Karpas-422 (cell line): ENCODE measurements at places on chromosomes 7 and 10. TPM values are rescaled to one million over a fixed set of nuclear protein-coding genes. Genes with fewer than 3 reads are reported as not detected.

FAM20C gene
- not detected in 2 replicates for total RNA-seq

DNA sequence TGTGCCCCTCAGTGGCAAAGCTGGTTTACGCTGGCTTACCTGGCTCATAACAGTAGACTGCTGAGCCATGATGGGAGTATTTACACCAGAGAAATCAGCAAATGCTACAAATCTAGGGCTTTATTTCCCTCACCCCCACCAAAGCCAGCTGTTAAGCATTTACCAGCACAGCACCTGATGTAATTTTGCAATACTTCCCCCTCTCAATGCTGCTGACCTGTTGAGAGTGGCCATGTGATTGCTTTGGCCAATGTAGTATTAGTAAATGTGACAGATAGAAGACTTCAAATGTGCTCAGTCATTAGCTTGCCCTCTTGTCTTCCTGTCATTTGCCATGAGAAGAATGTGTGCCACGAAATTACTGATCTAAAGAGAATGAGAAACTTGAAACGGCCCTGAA lies 46.6 kb downstream of the HERPUD2 start:
- DNase-seq, result no peak

NEUROG3 gene
- total RNA-seq, result not detected in 2 replicates

GRCh38 chr10:22742678-22743077 lies 28.3 kb upstream of the PIP4K2A start:
- DNase-seq, result peak; percentile 73

MYO3A gene
- total RNA-seq, result not detected in 2 replicates

DNA sequence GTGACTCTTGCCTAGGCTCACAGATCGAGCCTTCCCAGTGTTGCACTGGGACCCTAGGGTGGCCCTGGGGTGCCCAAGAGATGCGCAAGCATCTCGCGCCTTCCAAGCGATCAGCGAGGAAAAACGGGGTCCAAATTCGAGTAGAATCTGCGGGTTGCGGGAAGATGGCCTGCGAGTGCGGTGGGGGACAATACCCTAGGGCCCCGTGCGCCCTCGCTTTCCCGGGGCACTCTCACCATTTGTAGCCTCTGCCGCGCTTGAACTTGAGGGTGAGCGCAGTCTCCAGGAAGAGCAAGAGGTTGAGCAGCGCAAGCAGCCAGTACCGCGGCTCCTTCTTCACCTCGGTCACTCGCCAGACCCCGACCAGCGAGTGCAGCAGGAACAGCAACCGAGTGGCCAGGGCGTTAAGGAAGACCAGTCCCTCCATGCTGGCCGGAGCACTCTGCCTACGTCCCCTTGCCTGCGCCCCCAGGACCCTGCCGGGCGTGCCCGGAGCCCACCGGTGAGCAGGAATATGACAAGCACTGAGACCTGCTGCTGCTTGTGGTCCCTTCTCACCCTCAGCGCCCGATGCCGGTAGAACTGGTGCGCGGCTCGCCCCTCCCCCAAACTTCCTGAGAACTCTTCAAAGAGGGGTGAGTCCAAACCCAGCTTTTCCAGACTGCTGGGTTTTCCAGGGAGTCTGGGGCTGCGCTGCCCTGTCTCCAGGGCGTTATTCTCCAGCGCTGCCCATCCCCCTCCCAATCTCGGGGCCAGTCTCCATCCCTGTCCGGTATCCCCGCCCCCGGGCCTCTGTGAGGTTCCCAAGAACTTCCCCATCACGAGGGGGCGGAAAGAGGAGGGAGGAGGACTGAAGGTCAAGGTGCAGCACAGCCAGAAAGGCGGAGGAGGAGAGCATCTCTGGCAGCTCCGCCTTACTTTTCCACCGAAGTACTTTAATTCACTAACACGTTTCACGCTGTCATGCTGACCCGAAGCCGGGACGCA lies at the start of gene TMEM26:
TSS of gene TMEM26 (minus strand) at position 727 of the 987 bp plus-strand sequence. CDS start at position 427, 300 bp downstream.
- DNase-seq, result no peak

DNA sequence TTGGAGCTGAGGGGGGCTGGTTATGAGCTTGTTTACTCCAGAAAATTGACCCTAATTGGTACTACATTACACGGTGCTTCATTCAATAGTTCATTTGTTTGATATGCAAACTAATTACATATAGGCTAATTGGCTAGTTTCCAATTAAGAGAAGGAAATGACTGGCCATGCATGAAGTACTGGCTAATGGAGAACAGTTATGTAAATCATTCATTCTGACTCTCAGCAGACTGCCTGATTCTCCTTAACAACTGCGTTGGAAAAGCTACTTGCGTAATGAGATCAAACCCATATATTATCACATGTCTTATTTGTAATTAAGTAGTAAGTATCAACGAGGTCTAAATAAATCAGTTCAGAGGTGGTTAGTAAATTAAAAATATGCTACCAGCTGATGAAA lies 81.8 kb upstream of the CTTNBP2 start:
- no peak for DNase-seq

DNA sequence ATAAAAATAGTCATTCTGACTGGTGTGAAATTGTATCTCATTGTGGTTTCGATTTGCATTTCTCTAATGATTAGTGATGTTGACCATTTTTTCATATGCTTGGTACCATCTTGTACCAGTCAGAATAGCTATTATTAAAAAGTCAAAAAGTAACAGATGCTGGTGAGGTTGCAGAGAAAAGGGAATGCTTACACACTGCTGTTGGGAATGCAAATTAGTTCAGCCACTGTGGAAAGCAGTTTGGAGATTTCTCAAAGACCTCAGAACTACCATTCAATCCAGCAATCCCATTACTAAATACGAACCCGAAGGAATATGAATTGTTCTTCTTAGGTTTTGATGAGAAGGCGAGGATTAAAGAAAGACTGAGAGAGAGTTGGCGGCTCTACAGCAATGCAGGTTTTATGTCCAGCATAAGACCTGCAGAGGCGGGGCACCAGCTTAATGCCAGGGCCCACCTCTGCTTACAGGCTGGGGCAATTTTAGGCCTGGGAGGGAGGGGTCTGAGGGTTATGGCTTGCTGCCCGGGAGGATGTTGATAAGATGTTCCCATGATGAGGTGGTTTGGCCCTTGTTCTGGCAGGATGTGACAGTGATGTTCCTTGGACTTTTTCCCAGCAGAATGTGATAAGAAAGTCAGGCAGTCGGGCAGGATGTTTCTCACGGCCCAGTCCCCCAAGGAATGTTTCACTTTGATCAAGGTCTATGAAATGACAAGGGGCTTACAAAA lies 74.4 kb downstream of the MEST start:
- no peak for DNase-seq

DNA sequence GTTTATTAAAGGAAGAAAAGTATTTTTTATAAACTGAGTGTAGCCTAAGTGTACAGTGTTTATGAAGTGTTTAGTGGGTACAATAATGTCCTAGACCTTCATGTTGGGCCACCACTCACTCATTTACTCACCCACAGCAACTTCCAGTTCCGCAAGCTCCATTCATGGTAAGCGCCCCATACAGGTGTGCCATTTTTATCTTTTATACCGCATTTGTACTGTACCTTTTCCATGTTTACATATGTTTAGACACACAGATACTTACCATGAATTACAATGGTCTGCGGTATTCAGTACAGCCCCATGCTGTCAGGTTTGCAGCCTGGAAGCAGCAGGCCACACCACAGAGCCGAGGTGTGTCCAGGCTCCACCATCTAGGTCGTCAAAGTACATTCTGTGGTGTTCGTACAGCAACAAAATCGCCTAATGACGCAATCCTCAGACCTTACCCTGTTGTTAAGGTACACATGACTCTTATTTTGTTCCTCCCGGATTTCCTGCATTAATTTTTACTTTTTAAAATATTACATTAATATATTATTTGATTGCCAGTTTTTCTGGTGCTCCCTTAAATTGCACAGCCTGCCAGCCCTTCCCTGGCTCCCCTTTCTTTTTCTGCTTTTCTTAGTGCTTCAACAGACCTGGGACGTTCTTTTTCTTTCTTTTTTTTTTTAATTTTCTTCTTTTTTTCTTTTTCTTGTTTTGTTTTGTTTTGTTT lies 881 bp upstream of the SSBP1 start:
- DNase-seq, result peak; percentile 61

EPO gene
- total RNA-seq, result not detected in 2 replicates

GRCh38 chr10:64813391-64813790 lies 1292.2 kb downstream of the REEP3 start:
- DNase-seq, result no peak

DNA sequence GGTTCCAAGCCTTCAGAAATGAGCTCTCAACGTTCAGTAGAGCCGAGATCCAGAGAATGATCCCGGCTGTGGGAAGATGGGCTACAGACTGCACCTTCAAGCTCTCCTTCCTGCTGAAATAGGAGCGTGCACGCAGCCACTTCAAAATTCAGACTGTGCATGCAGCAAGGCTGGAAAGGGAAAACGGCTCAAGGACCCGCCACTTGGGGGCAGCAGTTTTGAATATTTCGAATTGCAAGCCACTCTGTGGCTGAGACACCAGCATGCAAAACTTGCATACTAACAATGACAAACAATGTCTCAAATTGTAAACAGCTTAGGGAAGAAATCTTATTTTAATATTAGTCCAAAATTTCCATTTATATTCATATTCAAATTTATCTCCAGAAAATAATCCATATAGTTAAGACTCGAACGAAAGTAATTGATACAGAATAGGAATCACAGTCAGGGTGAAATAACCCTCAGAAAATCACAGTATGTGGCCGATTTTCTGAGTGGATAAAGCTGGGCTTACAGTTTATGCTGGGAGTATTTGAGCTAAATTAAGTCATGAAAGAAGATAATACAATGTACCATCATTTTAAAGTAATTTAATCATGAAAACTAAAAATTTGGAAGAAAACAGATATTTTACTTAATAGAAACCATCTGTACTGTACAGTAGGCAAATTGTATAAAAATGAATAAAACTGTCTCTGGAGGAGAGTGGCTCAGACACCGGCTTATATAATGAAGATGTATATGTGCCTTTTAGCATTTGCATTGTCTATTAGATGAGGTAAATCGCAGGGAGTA lies 137.9 kb upstream of the MKI67 start:
- DNase-seq, result peak; percentile 81

- no peak for DNase-seq
These were observed 93.8 kb downstream of the PRTFDC1 start for GRCh38 chr10:24858288-24859270.

DNA sequence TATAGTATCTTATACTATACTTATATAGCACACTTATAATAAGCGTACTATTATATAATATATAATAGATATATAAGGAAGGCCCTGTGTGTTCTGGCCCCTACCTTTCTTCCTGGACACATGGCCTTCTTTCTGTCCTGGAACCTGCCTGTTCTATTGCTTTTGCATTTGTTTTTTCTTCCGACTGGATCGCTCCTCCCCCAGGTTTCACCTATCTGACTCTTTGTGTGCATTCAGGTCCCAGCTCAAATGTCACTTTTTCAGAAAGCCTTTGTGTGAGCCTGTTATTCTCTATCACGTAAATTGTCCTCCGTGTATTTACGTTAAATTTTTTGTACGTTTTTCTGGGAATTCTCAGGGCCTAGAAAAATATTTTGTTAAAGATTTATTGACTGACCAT lies 2.9 kb upstream of the TRIM8 start:
- no peak for DNase-seq

- DNase-seq, result no peak
These were observed 151.9 kb downstream of the NEURL1 start for GRCh38 chr10:103645141-103646054.

CYP3A5 gene
- not detected in 2 replicates for total RNA-seq

- DNase-seq, result no peak
These were observed 48.0 kb downstream of the CAMK2B start for GRCh38 chr7:44277391-44277790.

SAMD9L gene
- 14.8 and 26.4 TPM in 2 replicates for total RNA-seq

DNA sequence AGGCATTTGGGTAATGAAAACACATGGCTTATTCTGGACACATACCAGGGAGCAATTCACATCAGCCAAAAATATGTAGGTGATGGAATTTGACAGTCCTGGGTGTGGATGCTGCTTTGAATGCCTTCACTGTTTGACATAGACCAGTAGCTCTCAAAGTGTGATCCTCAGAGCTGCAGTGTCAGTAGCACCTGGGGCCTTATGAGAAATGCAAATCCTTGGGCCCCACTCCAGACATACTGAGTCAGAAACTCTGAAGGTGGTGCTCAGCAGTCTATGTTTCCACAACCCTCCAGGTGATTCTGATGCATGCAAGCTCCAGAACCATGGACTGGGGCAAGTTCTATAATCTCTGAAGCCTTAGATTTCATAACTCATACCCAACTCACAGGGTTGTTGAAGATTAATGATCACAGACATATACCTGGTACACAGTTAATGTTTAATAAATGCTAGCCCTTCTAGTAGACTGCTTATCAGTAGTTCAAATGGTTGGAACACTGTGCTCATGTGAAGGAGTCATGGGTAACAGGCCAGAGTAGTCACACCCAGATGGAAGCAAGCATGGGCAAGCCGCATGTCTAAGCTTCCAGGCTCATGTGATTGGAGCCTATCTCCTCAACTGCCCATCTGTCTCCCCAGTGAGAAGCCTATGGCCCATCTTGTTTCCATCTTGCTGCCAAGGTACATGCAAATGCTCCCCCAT lies 715.7 kb downstream of the GRID1 start:
- peak; percentile 49 for DNase-seq
